Heart left ventricle (tissue), 16 donors: ENCODE measurements at places on chromosomes 2 and 18.
A peak's percentile ranks its signal among the peaks of the same experiment; 100 is the strongest.

- DNase-seq, result no peak
These were observed 43.3 kb downstream of the KCNH7 start for GRCh38 chr2:162795312-162795711.

DNA sequence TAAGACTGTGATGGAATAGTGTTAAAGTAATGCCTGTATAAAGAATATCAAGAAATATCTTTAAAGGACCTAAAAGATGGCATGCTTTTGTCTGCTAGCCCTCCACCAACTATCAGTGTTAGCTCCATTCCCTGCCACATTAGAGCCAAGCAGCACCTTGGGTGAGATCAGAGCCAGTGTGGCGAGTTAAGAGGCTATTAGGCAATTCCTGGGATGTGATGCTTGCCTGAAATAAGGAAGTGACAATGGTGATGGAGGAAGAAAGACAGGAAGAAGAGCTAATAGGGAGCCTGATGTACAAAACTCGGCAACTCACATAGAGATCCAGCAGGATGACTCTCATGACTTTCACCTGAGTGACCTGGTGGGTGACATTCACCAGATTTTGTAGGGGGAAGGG is 143.5 kb downstream of the ZEB2 start:
- DNase-seq, result no peak

GRCh38 chr2:230961091-230961491 is 34.8 kb upstream of the SPATA3 start:
- no peak for DNase-seq

DNA sequence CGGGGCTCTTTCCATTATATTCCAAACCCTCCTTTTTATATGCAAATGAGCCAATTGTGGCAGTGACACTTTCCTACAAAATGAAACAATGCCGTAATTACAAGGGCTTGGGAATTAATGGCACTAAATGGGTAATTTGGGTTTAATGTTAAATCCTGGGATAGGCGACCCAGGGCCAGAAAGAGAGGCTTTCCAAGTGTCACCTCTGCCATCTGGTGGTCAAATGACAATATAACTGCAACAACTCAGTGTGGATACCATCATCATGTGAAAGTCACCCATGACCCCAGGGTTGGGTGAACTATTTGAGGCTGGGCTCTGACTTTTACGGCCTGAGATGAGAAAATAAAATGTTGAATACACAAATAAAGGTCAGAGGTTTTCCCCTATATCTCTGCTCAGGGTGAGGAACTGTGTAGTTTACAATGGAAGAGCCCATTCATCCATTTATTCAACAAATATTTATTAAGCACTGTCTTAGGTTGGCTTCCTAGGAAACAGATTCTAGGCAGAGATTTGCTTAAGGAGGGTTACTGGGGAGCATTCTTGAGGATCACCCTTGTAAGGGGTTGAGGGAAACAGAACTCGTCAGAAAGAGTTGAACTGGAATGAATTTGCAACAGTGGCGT is 13.6 kb upstream of the THADA start:
- DNase-seq, result peak; percentile 25

DNA sequence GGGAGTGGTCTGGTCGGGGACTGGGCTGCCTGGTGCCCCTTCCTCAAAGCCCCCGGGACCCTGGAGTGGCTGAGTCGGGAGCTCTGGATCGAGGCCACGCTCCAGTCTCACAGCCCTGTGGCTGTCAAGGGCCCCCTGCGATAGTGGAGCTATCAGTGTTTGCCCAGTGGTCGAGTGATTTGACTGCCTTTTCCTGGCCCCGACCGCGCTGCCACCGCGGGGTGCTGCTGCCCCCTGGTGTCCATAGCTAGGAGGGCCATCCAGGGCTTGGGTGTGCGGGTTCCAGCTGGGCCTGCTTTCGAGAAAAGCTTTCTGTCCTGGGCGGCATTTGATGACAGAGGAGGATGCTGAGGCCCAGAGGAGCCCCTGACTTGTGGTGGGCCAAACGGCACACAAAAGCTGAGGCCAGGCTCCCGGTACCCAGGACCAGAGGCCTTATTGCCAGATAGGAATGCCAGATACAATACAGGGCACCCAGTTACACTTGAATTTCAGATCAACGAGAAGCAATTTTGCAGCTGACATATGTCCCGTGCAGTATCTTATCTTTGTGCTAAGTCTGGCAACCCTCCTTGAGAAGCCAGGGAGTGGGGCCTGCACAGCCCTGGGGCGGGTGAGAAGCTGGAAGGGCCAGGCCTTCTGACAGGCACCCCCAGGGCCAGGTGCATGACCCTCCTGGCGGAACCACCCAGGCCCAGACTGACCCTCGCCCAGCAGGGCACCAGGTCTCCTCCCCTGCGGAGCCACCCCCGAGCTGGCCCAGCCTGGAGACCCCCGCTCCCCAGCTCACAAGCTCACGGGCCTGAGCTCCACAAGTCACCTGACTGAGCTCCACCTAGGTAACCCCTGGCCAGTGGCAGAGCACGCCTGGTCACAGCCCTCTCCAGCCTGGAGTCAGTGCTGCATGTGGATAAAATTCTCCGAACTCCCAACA is 13.0 kb downstream of the ODC1 start:
- peak; percentile 70 for DNase-seq

DNA sequence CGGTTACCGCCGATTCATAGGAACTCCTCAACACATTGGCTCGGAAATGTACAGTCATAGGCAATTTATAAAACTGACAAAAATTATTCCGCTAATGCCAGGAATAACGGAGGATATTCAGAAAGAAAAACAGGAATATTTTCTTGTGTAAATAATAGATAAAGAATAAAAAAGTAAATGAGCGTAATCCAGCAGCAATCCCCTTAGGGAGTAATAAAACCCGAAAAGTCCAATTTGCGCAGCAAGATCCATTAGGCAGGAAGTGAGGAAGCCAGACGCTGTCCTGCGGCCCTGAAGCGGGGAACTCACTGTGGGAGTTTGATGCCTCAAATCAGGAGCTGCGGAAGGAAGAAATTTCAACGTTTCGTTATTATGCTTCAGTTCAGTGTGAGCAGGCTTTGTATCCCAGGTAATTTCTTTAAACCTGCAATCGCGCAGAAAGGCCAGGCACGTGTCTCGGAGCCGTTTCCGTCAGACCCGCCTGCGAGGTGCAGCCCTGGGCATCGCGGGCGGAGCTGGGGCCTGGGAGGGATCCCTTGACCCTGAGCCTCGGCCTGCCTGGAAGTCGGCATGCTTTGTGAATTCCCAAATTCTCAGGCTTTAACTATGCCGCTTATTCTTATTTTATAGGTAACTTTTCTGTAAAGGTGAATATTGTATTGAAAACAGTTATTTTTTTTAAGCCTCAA is 180.9 kb upstream of the ALKAL2 start:
- no peak for DNase-seq
